A549 treated with ZK216348 at 1 μM for 4 hours (cell line): ENCODE measurements at places on chromosomes 6 and 20. TPM values are rescaled to one million over a fixed set of nuclear protein-coding genes. Genes with fewer than 3 reads are reported as not detected.

CTCFL gene
- not detected in 5 replicates for total RNA-seq

RGS17 gene
- 3.2 to 8.4 TPM (median 7.3 TPM) in 5 replicates for total RNA-seq

GINS1 gene
- 23.4 to 37.5 TPM (median 34.2 TPM) in 5 replicates for total RNA-seq

OR12D3 gene
- total RNA-seq, result not detected in 5 replicates

C6orf58 gene
- total RNA-seq, result 0.22 TPM in 1 of 5 replicates, not detected in the others

TNXB gene
- total RNA-seq, result 0.14 to 0.86 TPM (median 0.57 TPM) in 5 replicates

HNF4A gene
- total RNA-seq, result 11.4 to 21.3 TPM (median 16.5 TPM) in 5 replicates

DNMT3B gene
- 3.3 to 5.2 TPM (median 4.4 TPM) in 5 replicates for total RNA-seq

BPIFA1 gene
- total RNA-seq, result not detected in 5 replicates

FABP7 gene
- total RNA-seq, result not detected in 5 replicates

ADGB gene
- not detected in 5 replicates for total RNA-seq

GHRH gene
- not detected in 5 replicates for total RNA-seq

SLC29A1 gene
- total RNA-seq, result 37.0 to 58.9 TPM (median 57.3 TPM) in 5 replicates

GSTA2 gene
- total RNA-seq, result 0.21 to 0.24 TPM in 2 of 5 replicates, not detected in the others

SLC26A8 gene
- not detected in 5 replicates for total RNA-seq

TTLL9 gene
- total RNA-seq, result 0.13 TPM in 1 of 5 replicates, not detected in the others

NMBR gene
- total RNA-seq, result not detected in 5 replicates

SPATS1 gene
- not detected in 5 replicates for total RNA-seq

CDH4 gene
- 6.1 to 9.9 TPM (median 7.4 TPM) in 5 replicates for total RNA-seq

MMP24 gene
- 16.5 to 27.8 TPM (median 26.2 TPM) in 5 replicates for total RNA-seq

RPP40 gene
- total RNA-seq, result 17.6 to 31.3 TPM (median 23.7 TPM) in 5 replicates

HLA-DRB1 gene
- total RNA-seq, result not detected in 5 replicates

HLA-DPA1 gene
- total RNA-seq, result 0.05 TPM in 1 of 5 replicates, not detected in the others

CYP24A1 gene
- total RNA-seq, result 126 to 294 TPM (median 272 TPM) in 5 replicates

KHDC1 gene
- total RNA-seq, result 2.4 to 4.2 TPM (median 3.5 TPM) in 5 replicates

GRIK2 gene
- total RNA-seq, result 0.21 to 0.57 TPM (median 0.47 TPM) in 5 replicates

RAD21L1 gene
- total RNA-seq, result not detected in 5 replicates

TRIM38 gene
- total RNA-seq, result 1.5 to 2.1 TPM (median 1.7 TPM) in 5 replicates

EGFL8 gene
- total RNA-seq, result 1.3 to 1.9 TPM (median 1.7 TPM) in 5 replicates

ADTRP gene
- total RNA-seq, result 0.49 to 1.2 TPM (median 0.90 TPM) in 5 replicates
